Activated naive CD8-positive, alpha-beta T cell treated with anti-CD3 and anti-CD28 coated beads, Interleukin-2, amount 50 U/mL, for 16 hours (primary cell): ENCODE measurements at places on chromosomes 11 and 22.

- DNase-seq = peak; percentile 8
These were observed at the start of gene PGAP2 for GRCh38 chr11:3807909-3808860. TSS of gene PGAP2 (plus strand) at chr11:3808560. CDS start at chr11:3811260, 2,700 bp downstream.

DNA sequence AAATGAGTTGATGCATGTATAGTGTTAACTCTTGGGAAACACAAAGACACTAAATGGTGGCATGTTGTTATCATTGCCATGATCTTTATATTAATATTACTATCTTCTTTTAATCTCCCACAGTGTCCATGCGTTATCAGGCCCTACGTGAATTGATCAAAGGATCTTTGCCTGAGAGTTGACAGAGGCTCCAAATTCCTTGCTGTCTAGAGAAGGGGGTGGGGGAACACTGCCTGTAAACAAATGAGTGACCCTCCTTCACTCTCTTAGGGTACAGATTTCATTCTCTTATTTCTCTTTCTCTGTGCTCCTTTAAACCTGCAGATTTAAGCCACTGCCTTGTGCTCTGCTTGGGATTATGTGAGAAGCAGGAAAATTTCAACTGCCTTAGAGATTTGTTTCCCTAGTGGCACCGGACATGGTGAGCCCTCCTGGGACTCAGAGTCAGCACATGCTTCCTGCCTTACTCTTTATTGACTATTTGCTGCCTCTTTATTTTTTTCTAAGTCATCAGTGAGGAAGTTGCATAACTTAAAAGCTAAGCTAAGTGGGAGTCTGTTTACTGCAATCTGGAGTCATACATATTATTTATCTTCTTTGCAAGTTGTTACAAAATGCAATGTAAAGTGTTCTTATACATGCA, 122.9 kb downstream of the MAML2 start:
- no peak for DNase-seq

- DNase-seq = no peak
These were observed 728 bp downstream of the DCUN1D5 start for GRCh38 chr11:103091064-103091800.

DNA sequence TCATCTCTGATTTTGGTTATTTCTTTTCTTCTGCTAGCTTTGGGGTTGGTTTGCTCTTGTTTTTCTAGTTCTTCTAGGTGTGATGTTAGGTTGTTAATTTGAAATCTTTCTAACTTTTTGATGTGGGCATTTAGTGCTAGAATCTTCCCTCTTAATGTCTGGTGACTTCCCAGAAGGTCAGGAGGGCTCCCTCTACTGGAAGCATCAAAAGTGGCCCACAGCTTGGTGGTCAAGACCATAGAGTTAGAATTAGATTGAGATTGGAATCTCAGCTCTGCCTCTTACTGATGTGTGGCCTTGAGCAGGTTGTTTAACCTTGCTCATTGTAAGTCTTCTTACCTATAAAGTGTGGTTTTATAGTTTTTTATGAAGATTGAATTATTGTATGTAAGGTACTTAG, 99.3 kb downstream of the FDX1 start:
- DNase-seq = no peak

DNA sequence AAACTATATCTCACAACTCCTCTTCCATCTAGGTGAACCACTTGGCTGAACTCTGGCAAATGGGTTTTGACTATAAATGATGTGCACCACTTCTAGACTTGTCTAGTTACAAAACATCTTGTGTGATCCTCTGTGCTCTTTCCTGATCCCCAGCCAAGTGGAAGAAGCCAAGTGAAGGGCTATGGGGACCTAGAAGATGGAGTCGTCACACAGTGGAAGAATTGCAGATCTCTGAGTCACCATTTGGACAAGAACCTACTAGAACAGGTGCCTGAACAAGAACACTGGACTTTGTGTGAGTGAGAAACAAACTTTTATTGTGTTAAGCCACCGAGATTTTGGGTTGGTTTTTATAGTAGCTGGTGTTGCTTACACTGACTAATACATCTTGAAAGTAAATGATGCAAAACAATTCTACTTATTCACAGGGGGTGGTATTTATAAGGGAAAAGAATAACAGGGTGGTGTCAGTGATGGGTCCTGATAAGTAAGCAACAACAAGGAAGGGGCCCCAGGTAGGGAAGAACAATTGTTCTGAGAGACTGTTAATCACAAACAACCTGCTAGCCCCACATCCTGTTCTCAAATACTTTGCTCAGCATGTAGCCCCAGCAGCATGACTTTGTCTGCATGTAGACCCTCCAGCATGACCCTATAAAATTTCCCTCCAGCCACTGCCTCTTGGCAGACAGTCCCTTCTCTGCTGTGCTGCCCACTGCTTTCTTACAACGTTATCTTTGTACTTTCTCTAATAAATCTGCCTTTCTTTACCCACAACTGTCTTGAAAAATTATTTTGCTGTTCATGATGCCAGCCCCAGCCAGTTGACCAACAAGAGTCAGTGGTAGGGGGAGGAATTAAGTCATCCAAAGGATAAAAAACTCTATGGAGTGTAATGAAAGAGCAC, 280.7 kb upstream of the PLET1 start:
- DNase-seq = no peak

- DNase-seq = no peak
These were observed 48.2 kb downstream of the NECTIN1 start for GRCh38 chr11:119680541-119681360.

GRCh38 chr11:134346976-134347350, 15.2 kb downstream of the GLB1L2 start:
- DNase-seq = no peak
